SHP77 treated with DMSO at 0.1 percent for 48 hours (cell line): ENCODE measurements at places on chromosomes 2 and 18.

GRCh38 chr2:239946864-239947728, 78.0 kb downstream of the NDUFA10 start:
- no peak for DNase-seq

DNA sequence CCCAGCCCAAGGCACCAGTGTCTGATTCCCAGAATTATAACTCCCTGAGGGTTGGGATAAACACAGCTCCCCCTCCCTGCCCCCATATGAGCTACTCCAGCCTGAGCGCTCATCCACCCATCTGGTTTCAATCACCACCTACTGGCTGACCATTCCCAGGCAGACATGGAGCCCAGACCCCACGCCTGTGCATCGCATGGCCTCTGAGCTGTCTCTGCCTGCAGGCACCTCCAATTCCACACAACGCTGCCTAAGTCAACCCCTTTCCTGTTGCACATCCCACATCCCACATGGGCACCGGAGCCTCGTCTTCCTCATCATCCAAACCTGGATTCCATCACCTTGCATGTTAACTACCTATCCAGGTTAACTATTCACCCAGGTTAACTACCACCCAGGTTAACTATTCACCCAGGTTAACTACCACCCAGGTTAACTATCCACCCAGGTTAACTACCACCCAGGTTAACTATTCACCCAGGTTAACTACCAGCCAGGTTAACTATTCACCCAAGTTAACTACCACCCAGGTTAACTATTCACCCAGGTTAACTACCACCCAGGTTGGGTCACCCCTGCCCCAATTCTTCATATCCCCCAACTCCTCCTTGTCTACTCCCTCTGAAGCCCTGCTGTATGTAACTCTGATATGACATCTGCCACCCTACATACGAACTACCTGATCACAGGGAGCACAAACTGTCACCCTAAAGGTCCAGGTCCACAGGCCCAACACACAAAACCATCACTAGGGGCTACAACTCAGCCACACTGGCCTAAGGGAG, 47.8 kb downstream of the TEX51 start:
- no peak for DNase-seq

GRCh38 chr2:140584471-140584870, 1546.3 kb downstream of the LRP1B start:
- no peak for DNase-seq

DNA sequence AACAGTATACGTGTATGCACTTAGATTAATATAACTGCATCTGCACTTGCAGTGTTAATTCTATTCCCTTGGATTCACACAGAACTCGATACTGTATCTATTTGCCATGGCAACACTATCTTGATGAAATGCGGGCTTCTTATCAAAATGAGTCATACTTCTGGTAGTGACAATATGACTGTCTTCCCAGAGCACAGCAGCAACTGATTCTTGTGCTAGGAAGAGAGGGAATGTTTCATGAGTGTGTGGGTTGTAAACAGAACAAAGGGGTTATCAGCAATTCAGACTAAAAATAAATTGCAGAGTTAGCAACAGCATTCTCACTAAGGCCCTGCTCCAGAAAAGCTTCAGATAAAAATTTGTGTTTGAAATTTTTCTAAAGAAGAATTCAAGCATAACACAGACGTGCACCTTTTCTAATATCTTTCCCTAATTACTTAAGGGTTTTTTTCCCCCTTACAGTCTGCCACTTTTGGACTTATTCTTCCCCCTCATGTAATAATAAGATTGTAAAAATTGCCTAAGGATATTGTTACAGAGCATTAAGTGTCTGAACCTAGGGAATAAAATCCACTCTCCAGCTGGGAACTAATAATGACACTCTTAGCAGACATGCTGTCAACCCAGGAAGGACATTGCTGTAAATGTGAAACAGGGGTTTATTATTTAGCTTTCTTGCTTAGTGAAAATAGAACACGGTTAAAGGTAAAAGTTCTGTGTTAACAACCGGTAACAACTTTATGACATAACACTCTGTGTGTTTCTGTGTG, 99.9 kb upstream of the SLC38A11 start:
- DNase-seq: no peak
